A549 (cell line): ENCODE measurements at places on chromosomes 2 and 18. TPM values are rescaled to one million over a fixed set of nuclear protein-coding genes. Genes with fewer than 3 reads are reported as not detected.

- no peak for DNase-seq
Measured at GRCh38 chr2:49359721-49360406, 205.5 kb upstream of the FSHR start.

Gene GAL3ST2
- 0.41 to 0.86 TPM (median 0.61 TPM) in 3 replicates for polyA plus RNA-seq

Gene THUMPD2
- 13.8 to 15.8 TPM (median 14.8 TPM) in 3 replicates for polyA plus RNA-seq

GRCh38 chr2:28649481-28650265 is 102.0 kb upstream of the PPP1CB start:
- no peak for DNase-seq

- DNase-seq = peak; percentile 81
Measured at GRCh38 chr2:172985139-172985892, 90.3 kb upstream of the MAP3K20 start.

Gene POTEI
- 0.04 TPM in 1 of 3 replicates, not detected in the others for polyA plus RNA-seq

- DNase-seq = no peak
Measured at GRCh38 chr18:3286159-3286558, 24.2 kb downstream of the MYL12B start.

DNA sequence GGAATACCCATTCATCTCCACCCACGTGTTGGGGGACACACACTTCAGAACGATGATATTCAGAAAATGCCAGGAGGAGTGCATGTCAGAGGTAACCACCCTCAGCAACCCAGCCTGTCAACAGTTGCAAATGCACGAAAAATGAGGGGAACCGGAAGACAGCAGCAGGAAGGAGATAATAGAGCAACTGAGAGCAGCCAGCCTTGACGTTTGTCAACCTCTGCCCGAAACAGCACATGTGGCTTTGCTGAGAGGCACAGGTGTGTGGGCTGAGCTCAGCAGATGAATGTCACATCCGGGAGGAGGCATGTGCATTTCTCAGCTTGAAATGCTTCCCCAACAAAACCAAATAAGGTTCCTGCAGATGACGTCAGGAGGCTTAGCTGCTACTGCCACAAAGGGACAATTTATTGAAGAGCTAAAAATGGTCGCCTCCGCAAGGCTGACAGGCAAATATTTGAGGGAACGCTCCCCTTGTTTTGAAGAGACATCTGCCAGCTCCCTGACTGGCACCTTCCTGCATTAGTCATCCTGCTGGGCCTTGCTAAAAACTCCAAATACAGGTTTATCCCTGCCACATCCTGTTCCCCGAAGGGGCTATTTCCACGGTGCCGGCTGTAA is 419.0 kb downstream of the NBAS start:
- DNase-seq = no peak

DNA sequence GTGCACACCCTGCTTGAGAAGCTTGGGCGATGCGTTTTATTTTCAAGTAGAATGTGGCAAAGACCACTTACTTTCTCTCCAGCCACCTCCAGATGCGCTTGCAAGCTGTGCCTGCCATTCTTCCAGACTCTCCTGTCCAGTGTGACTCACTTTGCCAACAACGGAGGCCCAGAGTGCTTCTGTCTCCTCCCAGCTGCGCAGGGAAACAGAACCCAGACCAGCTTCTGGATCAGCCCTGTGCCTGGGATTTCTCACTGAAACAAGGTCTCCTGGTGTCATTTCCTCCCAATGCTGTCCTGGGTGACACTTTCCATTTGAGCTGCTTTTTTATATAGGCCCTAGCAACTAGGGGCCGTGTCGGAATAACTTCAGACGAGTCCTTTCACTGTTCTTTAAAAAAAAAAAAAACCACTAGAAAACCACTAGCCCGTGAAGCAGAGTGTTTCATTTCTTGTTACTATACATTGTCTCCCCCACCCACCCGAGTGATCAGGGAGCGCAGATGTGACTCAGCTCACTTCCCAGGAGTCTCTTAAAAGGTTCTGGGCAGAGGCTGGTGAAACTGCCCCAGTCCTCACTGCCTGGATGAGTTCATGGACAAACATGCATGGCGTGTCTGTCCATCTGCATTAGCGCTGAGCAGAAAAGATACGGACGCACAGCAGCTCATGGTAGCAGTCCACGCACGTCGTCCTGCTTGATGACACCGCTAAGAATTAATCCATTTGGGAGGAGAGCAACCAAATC is 25.3 kb upstream of the RPL31 start:
- DNase-seq = no peak

Gene DUSP19
- polyA plus RNA-seq = 1.1 to 1.5 TPM (median 1.2 TPM) in 3 replicates

DNA sequence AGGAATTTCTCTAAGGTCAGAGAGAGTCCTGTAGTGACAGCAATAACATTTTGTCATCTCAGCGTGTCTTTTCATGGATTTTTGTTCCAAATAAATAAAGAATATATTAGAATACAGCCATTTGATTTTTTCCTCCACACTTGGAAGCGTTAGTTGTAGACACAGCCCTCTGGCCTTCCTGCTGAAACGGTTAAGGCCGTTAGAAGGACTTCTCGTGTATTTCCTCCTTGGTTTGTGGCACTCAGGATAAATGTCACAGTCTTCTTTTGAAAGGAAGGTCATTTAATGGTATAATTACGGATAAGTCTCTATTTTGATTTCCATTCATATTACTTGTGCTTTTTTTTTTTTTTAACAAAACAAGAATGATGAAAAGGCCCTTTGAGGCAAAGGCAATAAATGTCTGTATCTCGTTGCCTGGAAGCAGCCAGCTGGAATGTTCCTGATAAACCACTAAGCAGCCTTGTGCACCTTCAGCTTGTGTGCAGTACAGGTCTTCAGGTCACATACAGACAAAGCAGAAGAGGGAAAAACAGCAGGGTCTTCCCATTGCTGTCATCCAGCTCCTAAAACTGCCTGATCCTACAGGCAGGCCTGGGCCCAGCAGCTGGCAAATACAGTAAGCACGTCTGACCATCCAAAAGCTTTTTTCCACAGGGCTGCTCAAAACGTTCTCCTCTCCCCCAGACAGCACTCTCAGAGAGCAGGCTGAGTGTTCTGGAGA is 14.4 kb downstream of the EFR3B start:
- DNase-seq = no peak

Gene DSG4
- polyA plus RNA-seq = not detected in 3 replicates

DNA sequence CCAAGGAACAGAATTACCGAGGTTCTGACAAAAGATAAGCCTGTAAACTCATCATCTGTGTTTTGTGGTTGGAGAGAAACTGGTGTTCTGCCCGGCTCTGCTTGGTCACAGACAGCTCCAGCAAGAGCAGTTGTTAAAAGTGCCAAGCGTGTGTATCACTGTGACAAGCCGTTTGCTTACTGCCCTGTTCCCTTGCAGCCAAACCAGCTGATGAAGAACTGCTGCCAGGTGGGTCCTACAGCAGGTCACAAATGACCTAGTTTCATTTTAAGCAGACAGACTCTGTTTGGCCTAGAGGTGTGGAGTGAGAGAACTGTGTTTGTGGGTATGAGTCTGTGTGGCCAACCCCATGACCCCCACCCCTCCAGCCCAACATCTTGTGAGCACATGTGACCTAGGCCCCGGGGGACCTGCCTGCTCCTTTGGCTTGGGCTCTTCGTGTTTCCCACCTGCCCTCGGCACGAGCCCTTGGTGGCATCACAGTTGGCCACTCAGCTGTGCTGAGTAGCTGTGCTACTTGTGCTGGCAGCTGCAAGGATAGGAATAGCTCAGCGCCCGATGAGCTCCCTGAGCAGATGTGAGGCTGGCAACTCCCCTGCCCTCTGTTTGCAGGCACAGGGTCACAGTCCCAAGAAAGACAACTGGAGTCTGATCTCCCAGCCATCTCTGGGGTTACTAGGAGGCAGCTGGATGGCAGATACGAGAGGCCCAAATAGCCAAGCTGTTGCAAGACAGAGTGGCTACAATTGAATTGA is 9.7 kb downstream of the OXER1 start:
- no peak for DNase-seq

Gene FER1L5
- not detected in 3 replicates for polyA plus RNA-seq

DNA sequence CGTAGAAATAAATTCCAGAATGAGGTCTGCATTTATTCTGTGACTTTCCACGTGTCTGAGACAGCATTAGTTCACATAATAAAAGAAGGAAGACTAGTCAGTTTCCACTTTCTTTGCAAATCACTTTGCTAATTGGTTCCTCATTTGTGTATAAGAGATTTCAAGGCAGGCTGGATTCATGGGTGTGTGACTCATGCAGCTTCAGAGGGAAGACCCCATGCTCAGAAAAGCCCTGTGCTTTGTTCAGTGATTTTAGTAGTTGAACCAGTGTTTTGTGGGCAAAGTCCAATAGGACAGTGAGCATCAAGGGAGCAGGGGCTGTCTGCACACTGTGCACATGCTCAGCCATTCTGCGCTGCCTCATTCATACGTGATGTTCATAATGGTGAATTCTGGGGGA is 297.8 kb downstream of the DLGAP1 start:
- no peak for DNase-seq

Gene FZD7
- polyA plus RNA-seq = 4.9 to 7.1 TPM (median 6.7 TPM) in 3 replicates

Gene SNED1
- polyA plus RNA-seq = 0.13 to 0.21 TPM (median 0.15 TPM) in 3 replicates

- DNase-seq = no peak
Measured at GRCh38 chr2:42958741-42959233, 166.4 kb upstream of the HAAO start.

DNA sequence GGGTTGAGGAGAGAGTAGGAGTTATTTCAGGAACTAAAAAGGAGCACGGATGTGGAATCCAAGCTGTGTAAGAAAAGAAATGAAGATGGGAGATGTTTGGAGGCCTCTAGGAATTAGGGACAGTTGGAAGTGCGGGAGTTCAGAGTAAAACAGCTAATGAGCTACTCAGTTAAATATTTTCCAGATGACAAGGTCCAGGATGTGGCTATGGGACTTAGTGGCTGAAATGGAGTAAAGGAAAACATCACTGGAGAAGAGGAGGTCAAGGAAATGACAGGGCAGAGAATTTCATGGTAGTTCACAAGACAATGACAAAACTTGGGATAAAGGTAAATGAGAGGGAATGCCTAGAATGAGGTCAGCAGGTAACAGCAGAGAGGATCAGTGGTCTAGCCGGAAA is 13.0 kb downstream of the GPR155 start:
- no peak for DNase-seq

Gene FAP
- polyA plus RNA-seq = 0.03 to 0.21 TPM (median 0.13 TPM) in 3 replicates

- peak; percentile 70 for DNase-seq
Measured at GRCh38 chr2:3377279-3377611, 373 bp downstream of the EIPR1 start.

DNA sequence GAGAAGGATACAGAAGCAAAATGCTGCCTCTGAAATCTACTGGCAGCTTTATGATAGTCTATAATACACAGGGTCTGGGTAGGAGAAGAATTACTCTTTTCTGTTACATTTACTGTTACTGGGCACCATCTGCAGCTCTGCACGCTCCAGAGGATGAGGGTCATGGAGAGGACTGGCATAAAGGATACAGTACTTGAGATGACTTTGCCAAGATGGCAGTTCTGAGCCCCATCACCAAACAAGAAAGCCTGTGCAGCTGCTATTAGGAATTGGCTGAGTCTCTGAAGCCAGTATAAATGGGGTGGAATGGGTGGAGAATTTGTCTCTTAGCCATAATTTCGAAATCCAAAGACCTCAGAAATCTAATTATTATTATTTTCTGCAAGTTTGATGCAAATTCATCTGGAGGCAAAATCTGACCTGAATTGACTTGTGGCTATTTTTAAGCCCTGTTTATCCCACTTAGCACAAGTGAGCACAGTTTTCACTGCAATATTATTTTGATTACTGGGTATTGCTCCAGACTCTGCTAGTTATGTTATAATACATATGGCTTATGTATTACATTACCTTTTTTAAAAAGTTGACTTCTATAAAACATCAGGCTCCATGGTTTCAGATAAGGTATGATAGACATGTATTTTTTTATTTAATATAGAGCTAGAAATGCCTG is 579.5 kb downstream of the MBD2 start:
- DNase-seq = no peak

Gene RIT2
- polyA plus RNA-seq = not detected in 3 replicates

Gene C2orf42
- polyA plus RNA-seq = 8.1 to 9.5 TPM (median 8.3 TPM) in 3 replicates

Gene TUBA4A
- 450 to 495 TPM (median 462 TPM) in 3 replicates for polyA plus RNA-seq

Gene ARHGAP15
- polyA plus RNA-seq = not detected in 3 replicates

Gene NT5DC4
- polyA plus RNA-seq = not detected in 3 replicates

- DNase-seq = no peak
Measured at GRCh38 chr2:147428120-147428747, 416.6 kb upstream of the ACVR2A start.

Gene TLK1
- 16.9 to 19.1 TPM (median 18.8 TPM) in 3 replicates for polyA plus RNA-seq

- no peak for DNase-seq
Measured at GRCh38 chr2:260507-261161, 3.2 kb downstream of the SH3YL1 start.

DNA sequence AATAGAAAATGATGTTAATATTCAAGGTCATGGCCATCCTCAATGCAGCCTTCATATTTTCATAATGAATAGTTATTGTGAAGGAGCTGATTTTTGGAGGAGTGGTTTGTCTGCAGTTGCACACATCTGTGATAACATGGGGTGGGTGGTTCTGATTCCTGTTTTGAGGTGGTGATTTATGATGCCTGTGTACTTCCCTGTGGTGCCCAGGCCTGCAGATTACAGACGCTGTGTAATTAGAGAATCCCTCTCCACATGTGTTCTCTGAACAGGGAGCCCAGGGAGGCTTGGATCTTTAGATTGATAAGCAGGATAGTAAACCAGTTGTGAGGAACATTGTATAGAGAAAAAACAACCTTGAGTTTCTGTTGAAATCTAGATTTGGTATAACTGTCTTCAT is 117.5 kb downstream of the AGAP1 start:
- no peak for DNase-seq
